Right renal cortex interstitium (tissue), 3 donors: ENCODE measurements at places on chromosomes 16 and 17. TPM values are rescaled to one million over a fixed set of nuclear protein-coding genes. Genes with fewer than 3 reads are reported as not detected.

DNA sequence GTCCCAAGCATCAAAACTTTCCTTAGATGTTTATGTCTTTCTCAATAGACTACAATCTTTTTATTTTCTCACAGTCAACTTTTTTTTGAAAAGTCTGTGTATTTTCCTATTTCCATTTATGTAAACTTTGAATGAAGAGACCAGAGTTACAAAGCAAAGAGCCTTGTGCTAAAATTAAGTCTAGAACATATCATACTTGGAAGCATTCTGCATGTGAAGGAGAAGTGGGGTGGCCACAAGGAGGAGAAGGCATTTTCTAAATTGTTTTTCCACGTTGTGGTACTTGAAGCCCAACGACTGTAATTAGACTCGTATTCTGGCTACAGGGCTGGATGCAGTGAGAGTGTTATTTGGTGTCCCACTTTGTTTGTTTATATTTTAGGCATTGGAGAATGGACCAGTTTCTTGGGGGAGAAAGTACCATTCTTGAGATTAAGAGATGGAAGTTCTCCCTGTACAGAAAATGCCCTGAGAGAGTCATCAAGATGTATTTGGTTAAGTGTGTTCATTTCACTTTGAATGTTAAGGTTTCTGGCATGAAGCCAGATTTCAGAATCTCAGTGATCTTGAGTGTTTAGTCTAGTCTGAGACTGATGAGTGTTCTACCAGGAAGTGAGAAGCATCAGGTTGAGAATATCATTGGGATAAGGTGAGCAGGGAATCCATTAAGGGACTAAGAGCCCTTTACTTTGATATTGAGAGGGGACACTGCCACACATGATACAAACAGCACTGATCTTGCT lies 71.6 kb downstream of the MAP2K6 start:
- no peak for DNase-seq

The OTOP2 gene
- not detected for polyA plus RNA-seq

The CLEC10A gene
- polyA plus RNA-seq, result 1.9 TPM

The SLFN14 gene
- polyA plus RNA-seq, result 0.18 TPM
